ENCODE measurements at places on chromosomes 6 and 20. TPM values are rescaled to one million over a fixed set of nuclear protein-coding genes. Genes with fewer than 3 reads are reported as not detected.

PARD6B gene
- total RNA-seq = 24.0 TPM

IL17F gene
- total RNA-seq = not detected

MAPK13 gene
- total RNA-seq = 52.9 TPM

ARMH2 gene
- not detected for total RNA-seq

GRCh38 chr6:121666814-121667213 lies 231.4 kb downstream of the GJA1 start:
- DNase-seq = peak; percentile 61

- no peak for DNase-seq
Measured at GRCh38 chr6:157054531-157054979, 268.8 kb downstream of the TMEM242 start.

- DNase-seq = no peak
Measured at GRCh38 chr6:133621751-133622150, 267.2 kb upstream of the TCF21 start.

- DNase-seq = no peak
Measured at GRCh38 chr6:148924226-148925012, 177.6 kb downstream of the UST start.

- DNase-seq = no peak
Measured at GRCh38 chr6:137136065-137136464, 37.4 kb downstream of the IL22RA2 start.

- DNase-seq = no peak
Measured at GRCh38 chr6:61959196-61959595, 326.8 kb downstream of the KHDRBS2 start.

- no peak for DNase-seq
Measured at GRCh38 chr6:142966294-142966693, 21.3 kb upstream of the HIVEP2 start.

GRCh38 chr6:106155219-106155830 lies 69.2 kb downstream of the PRDM1 start:
- DNase-seq = no peak

DNA sequence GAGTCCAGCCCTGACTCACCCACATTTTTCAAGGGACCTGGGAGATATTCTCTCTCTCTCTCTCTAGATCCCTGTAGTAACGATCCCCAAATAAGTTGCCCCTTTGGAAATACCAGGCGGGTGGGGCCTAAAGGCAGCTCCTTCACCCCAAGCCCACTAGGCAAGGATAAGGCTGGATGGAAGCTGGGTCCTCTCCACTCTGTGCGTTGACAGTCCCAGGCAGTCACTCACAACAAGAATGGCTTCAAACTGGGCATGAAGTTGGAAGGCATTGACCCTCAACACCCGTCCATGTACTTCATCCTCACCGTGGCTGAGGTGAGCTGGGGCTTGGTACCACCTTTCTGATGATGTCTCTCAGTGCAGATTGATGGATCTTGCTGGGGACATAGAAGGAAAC lies 21.6 kb downstream of the L3MBTL1 start:
- DNase-seq = no peak

DNA sequence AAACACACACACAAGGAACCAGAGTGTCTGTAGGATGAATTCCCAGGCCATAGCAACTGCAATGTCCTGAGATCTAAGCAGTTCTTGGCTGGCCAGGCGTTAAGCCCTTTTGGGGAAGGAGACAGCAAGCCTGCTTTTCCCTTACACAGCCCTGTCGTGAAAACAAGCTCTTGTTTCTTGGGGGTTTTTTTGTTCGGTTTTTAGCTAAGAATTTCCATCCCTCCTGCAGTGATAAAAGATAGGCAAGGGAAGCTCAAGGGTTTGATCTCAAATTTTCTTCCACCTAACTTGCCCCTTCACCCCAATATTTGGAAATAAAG lies 1.5 kb downstream of the TNFRSF21 start:
- DNase-seq = no peak

- DNase-seq = no peak
Measured at GRCh38 chr6:51514748-51515402, 572.5 kb downstream of the PKHD1 start.

DNA sequence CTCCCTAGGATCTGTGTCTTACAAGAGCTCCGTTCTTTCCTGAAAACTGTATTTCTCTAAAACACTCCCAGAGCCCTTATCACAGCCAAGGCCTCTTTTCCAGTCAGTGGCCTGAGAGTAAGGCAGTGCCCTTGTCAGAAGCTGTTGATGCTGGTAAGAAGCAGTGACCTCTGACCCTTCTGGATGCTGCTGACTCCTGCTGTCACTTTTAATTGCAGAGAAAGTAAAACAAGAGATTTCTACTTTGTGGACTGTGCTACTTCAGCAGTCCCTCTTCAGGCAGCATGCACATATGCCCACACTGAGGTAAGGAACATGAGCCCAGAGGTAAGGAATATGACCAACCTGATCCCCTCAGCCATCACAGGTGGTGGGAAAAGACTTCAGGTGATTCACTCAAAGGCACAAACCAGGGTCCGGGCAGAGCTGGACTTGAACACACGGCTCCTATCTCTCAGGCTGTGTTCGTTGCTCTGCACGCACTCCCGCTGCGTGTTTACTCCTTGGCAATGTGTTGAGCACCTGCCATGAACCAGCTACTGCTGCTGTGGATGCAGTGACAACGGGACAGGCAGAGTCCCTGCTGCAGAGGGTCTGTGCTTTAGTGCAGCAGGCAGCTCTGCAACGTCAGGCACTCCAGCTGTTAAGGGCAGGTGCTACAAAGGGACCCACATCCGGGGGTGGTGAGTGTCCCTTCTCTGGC lies 201.9 kb upstream of the CST7 start:
- no peak for DNase-seq

DNA sequence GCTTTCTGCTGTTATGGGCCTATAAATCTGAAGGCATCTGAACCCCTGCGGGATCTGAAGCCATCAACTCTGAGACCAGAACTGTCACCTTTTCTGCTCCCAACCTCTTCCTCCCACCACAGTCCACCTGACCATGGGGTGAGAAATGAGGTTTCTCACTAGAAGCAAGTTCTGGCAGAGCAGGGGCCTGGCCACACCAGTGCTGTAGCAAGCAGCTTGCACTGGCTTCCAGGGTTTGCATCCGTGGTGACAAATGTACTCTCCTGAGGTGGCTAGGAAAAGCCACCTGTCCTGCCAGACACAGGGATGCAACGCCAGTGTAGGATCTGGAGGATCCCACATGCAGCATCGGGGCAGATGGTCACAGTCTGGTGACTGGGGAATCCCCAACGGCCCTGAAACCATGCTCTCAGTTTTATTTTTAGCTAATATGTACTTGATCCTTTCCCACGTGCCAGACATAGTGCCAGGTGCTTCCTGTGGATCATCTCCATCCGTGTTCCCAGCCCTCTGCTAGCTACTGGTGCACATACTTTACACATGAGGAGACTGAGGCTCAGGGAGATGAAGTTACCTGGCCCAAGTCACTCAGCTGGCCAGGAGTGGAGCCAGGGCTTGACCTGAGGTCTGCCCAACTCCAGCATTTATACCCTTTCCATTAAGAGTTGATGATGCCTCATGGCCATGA lies 122.1 kb upstream of the SPACA1 start:
- no peak for DNase-seq

DNA sequence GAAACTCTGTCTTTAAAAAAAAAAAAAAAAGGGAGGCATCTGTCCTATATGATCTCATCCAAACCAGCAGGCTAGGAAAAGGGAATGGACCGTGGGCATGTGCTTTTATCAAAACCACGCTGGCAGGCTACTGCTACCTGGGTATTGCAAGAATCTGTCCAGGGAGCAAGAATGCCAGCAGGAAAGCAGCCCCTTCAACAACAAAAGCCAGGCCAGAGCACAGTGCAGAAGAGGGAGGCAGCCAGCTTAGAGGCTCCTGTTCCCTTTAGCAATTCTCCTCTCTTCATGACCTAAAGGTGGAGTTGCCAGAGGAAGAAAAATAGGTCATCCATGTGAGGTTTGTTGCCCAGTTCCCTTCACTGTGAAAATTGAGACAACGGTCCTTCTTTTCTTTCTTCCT lies 18.2 kb downstream of the TBC1D20 start:
- DNase-seq = no peak

DNA sequence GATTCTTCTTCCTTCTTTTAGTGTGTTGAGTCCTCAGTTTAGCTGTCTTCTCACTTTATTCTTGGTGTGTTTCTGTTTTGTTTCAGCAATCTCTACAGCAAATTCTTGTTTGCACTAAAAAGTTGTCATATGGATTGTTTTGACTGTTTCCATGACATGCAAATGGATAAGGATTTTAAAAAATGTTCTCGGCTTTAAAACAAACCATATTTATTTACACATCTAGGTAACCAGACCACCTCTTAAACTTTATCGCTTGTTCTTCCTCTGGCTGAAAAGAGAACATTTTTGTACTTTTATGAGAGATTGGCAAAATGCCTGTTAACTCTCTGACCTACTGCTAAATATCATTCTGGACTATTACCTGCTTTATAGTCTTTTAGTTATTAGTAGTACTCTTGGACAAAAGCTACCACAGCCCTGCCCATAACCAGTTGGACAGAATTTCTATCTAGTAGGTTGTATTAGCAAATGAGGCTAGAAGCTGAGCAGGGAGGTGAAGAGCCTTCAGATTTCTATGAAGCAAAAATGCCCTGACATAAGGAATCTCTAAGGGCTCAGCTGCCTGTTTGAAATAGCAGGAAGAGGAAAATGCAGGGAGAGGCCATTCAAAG lies 268.3 kb downstream of the CD109 start:
- DNase-seq = no peak

DNA sequence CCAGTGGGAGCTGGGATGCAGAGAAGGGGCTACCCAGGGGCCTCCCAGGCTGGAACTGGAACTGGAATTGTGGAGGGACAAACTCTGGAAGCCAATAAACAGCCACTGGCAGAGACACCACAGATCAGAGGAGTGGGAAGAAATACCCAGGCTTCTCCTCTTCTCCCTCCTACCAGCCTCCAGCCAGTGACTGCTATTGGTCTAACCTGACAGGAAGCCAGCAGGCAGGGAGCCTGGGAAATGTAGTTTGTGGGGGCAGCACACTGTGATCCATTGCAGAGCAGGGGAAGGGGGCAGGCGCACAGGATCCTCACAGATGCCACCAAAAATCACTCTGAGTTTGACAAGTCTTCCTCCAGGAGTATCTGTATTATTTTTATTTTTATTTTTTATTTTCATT lies 12.1 kb upstream of the MLN start:
- no peak for DNase-seq

GRCh38 chr6:134921721-134922261 lies 28.1 kb downstream of the ALDH8A1 start:
- no peak for DNase-seq

DNA sequence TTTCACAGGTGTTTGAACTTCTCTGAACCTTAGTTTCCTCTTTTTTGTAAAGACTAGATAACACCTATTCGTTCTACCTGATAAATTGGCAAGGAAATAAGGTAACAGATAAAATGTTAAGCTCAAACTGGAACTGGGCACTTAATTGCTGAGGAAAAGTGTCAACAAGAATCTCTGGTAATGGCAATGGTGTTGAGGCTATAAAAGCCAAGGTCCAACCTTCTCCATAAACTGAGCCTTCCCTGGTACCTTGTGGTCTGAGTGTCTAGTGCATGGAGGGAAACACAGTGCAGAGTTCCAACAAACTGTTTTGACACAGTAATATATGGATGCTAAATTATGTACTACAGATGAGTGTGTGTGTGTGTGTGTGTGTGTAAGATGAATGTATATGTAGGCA lies 33.4 kb upstream of the GSTA4 start:
- no peak for DNase-seq
